ENCODE measurements at places on chromosomes 11 and 22. TPM values are rescaled to one million over a fixed set of nuclear protein-coding genes. Genes with fewer than 3 reads are reported as not detected.

The PARVG gene
- total RNA-seq = not detected

The NLRX1 gene
- 16.5 TPM for total RNA-seq

The UPK3A gene
- total RNA-seq = not detected

The CRYBB2 gene
- total RNA-seq = not detected

The OR8G5 gene
- total RNA-seq = not detected

The PLAAT5 gene
- total RNA-seq = not detected

The UBQLN3 gene
- total RNA-seq = under 0.01 TPM

The PIH1D2 gene
- total RNA-seq = 1.0 TPM

The DEFB131B gene
- total RNA-seq = not detected

The DGAT2 gene
- 2.0 TPM for total RNA-seq

The KCNK4 gene
- total RNA-seq = under 0.01 TPM

The NLRP6 gene
- not detected for total RNA-seq

All from placental pericyte (primary cell).